Dermis blood vessel endothelial cell (primary cell): ENCODE measurements at places on chromosomes 1 and 21.

DNA sequence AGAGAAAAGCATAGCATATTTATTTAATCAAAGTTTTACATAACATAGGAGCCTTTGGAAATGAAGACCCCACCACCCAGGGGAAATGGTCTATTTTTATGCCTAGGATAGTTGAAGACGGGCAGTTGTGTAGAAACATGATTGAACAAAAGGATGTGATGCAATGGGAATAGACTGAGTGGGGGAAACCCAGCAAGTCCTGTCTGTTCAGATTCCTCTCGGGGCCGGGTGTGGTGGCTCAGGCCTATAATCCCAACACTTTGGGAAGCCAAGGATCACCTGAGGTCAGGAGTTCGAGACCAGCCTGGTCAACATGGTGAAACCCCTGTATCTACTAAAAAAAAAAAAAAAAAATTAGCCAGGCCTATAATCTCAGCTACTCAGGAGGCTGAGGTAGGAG is 298.3 kb downstream of the MATN1 start:
- DNase-seq: no peak

- DNase-seq: peak; percentile 77
Measured at GRCh38 chr1:193183019-193183627, 3.3 kb downstream of the B3GALT2 start.

DNA sequence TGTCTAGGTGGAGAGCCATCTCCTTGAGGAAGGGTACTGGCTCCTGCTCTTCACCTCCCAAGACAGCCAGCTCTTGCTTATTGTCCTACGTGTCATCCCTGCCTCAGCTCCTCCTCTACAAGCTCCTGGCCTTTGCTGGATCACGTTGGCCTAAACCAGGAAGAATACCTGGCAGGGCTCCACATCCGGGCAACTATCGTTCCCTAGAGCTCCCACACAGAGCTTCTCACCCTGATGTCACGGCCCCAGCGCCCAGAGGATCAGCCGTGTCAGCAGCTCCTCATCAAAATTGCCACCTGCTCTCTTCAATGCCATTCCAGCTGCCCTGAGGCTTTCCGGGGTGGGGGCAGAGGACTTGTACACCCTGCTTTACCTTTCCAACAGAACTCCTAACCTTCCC is 1.9 kb upstream of the TPM3 start:
- DNase-seq: peak; percentile 39

- no peak for DNase-seq
Measured at GRCh38 chr21:31012133-31013089, 25.9 kb downstream of the KRTAP19-8 start.

DNA sequence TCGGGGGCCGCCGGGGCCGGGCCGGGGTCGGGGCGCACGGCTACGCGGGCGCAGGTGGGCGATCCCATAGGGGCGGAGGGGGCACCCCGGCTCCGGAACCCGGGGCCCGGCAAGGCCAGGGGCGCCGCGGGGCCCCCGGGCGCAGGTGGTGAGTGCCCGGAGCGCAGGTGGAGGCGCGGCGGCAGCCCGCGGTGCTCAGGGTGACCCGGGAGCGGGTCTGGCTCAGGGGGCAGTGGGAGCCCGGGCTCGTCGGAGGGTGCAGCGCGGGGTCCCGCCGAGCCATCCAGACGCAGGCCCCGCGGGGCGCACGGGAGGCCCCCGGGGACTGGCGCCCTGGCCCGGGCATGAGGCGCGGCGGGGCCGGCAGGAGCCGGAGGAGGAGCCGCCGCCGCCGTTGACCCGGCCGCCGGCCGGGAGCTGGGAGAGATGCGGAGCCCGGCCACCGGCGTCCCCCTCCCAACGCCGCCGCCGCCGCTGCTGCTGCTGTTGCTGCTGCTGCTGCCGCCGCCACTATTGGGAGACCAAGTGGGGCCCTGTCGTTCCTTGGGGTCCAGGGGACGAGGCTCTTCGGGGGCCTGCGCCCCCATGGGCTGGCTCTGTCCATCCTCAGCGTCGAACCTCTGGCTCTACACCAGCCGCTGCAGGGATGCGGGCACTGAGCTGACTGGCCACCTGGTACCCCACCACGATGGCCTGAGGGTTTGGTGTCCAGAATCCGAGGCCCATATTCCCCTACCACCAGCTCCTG is 489 bp downstream of the CELSR2 start:
- DNase-seq: no peak

DNA sequence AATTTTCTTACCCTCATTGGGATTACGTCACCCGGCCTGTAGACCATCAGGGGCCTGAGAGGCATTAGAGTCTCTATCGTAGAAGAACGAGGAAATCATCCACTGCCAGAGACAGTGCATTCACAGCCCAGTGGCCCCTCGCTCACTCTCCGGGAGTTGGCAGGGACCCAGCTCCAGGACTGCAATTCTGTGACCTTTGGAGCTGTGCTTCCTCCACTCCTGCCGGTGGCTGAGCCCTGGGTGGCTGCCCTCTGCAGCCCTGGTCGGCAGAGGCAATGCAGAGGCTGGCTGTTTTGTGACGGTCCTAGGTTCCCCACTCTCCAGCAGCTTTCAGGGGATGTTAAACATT is 12.7 kb downstream of the SLC37A1 start:
- DNase-seq: peak; percentile 31

DNA sequence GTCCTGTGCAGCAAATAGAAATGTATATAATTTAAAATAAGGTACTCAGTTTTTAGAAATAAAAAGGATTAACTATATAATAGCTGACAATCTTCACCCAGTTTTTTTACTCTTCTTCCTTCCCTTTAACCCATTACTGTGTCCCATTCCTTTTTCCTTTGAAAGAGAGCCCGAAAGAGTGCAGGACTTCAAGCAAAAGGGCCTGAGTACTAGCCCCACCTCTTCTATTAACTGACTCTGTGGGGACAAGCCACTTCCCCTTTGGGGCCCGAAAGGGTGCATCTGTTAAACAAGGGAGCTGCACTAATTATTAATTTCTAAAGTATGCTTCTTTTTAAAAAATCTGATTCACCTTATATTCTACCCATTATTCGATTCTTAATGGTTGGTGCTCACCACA is 3.3 kb downstream of the USP24 start:
- DNase-seq: no peak

DNA sequence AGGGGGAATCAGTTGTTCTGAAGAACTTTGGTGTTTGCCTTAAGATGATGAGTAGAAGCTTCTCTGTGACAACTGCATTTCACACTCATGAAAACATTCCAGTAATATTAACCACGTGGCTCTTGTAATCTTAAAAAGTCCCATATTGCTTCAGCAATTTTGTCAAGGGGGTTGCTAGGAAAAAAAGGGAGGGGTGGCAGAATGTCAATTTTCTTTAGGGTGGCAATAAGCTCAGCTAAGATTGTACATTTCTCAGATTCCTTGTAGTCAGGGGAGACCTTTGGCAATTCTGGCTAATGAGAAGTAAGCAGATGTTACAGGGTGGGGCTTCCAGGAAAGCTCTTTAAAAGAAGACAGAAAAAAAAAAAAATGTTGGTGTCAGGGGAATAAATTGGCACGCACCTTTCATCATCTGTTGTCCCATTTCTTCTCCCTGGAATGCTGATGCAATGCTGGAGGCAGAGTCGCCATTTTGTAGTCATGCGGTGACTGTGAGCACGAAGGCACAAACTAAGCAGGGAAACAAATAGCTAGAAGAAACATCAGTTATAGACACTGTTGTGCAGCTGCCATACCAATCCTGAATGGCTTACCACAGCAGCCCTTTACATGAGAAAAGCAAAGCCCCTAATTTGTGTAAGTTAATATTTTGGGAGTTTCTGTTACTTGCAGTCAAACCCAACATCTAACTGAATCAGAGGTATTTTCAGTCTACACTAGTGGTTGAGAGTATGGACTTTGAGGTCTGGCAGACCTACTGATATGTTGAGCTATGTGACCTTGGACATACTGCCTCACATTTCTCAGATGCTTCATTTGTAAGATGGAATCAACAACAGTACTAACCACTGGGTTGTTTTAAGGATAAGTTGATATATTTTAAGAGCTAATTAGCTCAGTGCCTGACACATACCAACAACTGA is 56.1 kb upstream of the MRPS6 start:
- DNase-seq: no peak

DNA sequence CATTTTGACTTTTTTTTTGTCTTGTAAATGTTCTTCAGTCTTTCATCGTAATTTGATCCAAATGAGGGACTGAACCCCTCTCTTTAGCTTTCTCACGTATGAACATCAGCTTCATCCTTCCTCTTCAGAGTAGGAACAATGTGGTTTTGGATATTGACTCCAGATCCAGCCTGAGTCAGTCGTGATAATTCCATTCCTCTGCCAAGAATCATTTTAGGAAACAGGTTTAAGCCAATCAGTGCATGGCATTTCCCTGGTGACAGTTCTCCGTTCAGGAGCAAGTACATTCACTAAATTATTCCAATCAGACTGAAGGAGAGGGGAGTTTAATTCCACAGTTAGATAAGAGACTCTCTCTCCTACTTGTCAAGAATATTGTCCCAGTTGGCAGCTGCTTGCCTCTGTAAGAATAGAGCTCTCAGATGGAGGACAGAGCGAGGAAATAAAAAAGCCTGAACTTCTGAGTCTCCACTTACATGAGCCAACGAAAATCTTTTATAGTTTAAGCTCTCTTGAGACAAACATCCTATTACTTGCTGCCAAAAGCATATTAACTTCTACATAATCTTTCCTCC is 18.6 kb downstream of the RHOU start:
- DNase-seq: no peak

GRCh38 chr1:173917635-173918493 is 737 bp upstream of the SERPINC1 start:
- no peak for DNase-seq

- no peak for DNase-seq
Measured at GRCh38 chr1:44685881-44686280, 11.4 kb downstream of the ARMH1 start.

GRCh38 chr1:247919952-247920351 is at the start of gene OR2T8:
Gene OR2T8 (plus strand): TSS chr1:247920252. CDS start chr1:247921018, 766 bp downstream.
- no peak for DNase-seq

DNA sequence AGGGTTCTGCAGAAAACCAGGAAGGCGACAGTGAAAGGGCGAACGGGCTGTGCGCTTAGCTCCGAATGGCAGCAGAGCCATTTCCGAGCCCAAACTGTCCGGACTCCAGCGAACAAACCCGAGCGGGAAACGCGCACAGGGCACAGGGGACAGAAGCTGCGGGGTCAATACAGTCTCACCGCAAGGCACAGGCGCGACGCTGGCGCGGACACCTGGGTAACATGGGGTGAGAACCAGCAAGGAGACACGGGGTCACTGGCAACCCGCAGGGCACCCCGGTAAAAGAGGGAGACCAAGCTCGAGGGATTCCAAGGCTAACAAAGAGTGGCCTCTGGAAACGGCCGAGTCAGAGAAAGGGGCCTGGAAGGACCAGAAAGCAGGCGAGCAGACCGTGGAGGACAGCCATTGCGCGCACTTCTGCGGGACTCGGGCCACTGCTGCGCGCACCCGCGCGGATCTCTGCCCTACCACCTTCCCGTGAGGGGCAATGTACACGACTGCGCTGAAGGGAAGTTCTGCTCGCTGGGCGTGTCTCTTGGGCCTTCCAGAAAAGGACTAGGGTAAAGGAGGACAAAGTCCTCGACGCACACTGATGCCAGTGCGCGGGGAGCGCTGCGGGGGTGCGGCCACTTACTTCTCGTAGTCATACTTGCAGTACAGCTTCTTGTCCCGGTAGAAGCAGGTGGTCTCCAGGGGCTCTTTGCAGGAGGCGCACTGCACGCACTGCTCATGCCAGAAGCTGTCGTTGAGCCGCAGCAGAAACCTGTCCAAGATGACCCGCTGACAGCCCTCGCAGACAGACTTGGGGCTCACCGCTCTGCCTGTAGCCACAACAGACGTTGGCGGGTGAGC is 3.8 kb downstream of the LMX1A start:
- DNase-seq: no peak

DNA sequence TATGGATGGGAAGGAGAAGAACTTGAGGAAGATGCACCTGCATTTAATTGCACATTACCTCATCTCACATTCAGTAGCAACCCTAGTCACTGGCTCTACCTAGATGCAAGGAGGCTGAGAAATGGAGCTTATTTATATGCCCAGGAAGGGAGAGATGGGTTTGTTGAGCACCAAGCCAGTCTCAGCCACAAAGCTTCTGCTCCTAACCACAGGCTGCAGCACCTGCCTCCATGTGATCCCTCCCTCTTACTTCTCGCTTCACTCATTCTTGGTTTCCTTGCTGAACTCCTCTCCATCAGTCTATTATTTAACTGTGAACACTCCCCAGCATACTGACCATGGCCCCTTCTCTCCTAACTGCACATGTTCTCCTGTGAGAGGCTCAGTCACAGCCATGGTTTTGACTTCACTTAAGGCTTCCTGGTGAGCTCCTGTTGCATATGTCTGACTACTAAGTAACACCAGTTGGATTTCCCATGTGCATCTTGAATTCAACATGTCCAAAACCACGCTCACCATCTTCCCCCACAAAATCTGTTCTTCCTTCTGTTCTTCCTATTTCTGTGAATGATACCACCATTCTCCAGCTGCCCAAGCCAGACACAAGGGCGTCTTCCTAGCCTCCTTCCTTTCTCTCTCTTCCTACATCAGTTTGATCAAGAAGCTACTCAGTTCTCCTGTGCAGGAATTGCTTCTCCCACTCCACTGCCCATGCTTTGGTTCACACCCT is 139.8 kb downstream of the AK5 start:
- no peak for DNase-seq

DNA sequence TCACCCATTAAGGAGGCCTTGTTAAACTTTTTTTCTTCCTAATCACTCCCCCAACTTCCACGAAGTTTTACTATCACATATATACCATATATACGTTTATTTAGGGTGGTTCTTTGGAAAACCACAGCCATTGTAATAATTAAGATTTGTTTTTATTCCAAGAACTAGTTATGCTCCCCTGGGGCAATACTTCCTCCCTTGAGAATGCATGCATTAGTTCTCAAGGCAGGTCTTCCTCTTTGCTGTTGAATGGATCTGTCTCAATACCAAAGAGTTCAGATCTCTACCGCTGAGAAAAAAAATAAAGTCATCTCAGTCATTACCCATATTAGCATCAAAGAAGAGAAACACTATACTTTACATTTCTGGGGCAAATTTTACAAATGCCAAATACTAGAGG is 567.7 kb upstream of the RGS18 start:
- no peak for DNase-seq

DNA sequence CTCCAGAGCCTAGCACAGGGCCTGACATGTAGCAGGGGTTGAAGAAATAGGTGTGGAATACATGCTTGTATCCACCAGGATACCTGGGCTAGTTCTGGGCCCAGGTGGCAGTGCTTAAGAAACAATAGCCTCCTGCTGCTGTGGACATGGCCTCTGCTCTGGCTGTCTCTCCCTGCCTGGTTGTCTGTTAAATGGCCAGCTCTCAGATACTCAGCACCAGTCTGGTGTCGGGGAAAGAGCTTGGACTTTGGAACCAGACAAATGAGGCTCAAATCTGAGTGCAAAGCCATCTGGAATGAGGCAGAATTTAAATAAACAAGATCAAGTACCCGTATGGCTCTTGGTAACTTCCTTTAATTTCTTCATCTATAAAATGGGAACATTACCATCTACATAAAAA is 31.5 kb downstream of the SESN2 start:
- DNase-seq: no peak
